Left renal cortex interstitium (tissue), 4 donors: ENCODE measurements at places on chromosomes 5 and 9. TPM values are rescaled to one million over a fixed set of nuclear protein-coding genes. Genes with fewer than 3 reads are reported as not detected.

GRCh38 chr5:134432174-134432573, 20.5 kb upstream of the CDKN2AIPNL start:
- no peak for DNase-seq

DNA sequence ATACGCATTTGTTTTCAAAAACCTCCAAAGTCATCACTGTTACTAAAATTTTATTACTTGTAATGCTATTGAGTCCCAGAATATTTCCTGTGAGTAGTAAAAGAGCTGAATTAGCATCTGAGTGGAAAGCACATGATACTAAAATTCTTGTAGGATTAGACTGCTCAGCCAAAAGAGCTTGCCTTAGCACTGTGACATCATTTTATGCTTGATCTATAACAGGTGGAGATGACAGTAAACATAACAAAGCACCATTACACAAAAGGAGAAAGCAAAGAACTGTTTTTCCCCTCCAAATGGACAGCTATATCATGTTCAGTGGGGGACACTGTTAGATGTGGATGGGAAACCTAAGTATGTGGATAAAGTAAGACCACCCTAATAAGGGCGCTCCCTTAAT, 5.8 kb upstream of the JAK2 start:
- DNase-seq = no peak

DNA sequence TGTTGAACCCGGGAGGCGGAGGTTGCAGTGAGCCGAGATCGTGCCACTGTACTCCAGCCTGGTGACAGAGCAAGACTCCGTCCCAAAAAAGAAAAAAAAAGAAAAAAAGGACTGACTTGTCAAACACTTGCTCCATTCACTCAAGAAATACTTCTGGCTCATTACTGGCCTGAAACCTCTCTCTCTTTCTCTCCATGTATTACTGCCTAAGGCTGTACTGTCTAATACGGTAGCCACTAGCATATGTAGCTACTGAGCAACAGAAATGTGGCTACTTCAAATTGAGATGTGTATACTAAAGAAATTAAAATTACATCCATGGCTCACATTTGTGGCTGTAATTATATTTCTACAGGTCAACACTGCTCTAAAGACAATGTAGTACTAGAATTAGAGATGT, 39.2 kb downstream of the GLIS3 start:
- no peak for DNase-seq

DNA sequence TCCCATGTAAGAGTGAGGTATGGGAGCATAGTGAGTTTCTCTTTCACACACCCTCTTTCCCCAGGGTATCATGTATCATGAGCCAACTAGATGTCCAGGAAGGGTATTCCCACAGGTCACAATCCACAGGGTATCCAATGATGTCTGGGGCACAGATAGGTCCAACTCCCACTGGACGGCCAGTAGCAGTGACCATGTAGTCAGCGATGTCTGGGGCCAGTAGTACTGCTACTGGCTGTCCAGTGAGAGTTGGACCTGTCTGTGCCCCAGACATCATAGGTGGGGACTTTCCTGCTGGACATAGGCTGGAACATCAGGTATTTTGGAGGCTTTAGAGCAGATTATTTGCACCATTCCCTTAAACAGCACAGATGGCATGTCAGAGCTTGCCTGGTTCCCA, 352.6 kb upstream of the SGCD start:
- no peak for DNase-seq

DNA sequence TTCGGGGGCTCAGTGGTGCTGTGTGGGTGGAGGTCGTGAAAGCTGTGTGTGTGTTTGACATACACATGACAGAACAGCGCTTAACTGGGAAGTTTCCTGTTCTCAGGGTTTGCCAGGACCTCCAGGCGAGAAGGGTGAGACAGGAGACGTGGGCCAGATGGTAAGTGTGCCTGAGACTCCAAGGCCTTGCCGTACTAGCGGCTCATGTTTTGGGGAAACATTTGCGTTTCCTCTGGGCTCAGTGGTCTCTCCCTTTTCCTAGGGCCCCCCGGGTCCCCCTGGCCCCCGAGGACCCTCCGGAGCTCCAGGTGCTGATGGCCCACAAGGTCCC, 68.3 kb upstream of the FCN2 start:
- DNase-seq = no peak

- no peak for DNase-seq
Observed at GRCh38 chr9:136138566-136138965, 19.9 kb upstream of the TMEM250 start.

- DNase-seq = no peak
Observed at GRCh38 chr9:5455181-5455580, 4.8 kb downstream of the CD274 start.

GRCh38 chr9:97398999-97399758, 12.7 kb upstream of the TDRD7 start:
- no peak for DNase-seq

DNA sequence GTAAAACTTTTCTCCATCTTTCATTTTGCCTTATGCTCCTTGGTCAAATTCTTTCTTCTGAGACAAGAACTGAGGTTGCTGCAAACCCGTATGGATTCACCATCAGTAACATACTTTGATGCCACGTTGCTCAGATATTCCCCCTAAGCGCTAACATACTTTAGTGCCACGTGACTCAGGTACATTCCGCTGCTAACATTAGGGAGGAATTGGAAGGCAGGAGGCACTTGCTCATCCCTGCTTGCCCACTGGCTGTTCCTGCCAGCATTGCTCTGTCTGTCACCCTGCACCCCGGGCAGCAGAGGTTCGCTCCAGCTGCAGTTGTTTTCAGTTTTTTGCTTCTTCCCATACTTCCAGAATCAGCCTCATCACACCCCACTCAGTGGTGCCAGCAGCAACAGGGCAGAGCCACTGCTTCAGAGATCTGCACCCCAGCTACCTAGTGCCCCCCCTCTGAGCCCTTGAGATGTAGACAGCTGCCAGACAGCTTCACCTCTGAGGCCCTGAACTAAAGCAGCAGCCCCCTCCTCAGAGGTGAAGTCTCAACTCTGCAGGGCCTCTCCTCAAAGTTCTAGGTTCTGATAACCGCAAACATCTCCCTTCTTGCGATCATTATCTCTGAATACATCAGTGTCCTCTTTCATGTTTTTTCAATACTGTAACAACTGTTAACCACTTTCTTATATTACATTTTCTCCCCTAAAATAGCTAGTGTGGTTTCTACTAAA, 228.0 kb upstream of the KIF2A start:
- no peak for DNase-seq

- no peak for DNase-seq
Observed at GRCh38 chr5:159519365-159519764, 189.1 kb upstream of the IL12B start.

DNA sequence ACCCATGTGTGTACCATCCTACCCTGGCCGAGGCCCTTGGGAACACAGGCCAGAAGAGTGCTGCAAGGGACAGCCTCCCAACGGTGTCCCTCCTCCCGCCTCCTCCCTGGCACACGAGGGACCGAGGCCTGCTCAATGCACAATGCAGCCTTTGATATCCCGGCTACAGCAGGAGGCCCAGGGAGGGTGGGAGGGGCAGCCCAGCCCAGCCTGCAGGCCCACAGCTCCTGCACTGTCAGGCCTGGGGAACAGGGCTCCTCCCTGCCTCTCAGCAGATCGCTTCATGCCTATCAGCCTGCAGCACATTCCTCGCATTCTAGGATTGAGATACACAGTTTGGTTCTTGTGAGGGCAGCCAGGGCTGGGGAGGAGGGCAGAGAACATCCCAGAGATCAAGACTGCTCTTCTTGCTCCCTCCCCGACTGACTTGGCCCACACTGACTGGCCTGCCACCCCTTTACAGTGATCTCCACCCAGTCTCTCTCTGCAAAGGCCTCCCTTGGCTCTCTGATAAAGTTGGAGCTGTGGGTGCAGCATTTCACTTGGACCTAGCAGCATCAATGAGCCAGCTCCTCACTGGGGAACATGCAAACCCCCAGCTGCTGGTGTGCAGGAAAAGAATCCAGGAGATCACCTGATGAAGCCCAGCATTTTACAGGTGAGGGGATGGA, at the start of gene SH3TC2:
Gene SH3TC2, minus strand, starts transcription at position 46 of the 671 bp plus-strand sequence. Its CDS starts 40 bp downstream, at position 6.
- DNase-seq = no peak

DNA sequence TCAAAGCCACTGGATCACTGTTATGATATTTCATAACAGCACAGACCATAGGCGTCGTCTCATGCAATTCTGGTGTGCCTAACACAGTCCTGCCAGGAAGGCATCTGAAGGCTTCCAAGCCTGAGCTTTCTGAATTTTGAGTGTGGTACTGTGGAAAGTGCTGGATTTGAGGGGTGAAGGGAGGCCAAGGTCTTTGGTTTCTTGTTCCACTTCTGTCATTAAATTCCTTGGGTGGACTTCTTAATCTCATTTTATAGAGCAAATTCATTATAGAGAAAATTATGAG, 441.3 kb upstream of the PIK3R1 start:
- no peak for DNase-seq

DNA sequence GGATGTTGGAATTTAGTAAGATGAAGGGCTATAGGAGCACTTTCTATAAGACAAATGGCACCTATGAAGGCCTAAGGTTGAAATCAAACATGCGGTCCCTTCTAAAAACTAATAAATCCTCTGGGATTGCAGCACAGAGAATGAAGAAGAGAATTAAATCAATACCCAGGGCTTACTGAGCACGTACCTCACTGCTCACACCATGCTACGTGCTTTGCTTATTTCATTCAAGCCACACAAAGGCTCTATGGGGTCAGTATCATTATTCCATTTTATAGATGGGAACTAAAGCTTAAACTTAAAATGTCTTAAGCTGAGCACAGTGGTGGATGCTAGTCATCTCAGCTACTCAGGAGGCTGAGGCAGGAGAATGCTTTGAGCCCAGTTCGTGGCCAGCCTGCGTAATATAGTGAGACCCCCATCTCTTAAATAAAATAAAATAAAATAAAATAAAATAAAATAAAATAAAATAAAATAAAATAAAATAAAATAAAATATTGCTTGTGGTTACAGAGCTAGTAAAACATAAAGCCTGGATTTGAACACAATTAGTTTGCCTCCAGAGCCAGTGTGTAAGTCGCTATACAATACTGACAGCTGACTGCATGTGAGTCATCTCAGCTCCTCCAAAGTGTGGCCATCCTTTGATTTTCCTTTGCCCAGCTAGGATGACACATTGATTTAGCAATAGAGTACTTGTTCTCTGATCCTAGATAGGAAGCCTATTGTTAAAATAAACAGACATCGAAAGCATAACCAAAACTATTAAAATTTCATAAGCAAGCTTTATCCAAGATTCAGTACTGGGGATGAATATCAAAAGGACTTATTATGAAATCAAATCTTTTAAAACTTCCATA, 20.9 kb upstream of the DPYSL3 start:
- no peak for DNase-seq

DNA sequence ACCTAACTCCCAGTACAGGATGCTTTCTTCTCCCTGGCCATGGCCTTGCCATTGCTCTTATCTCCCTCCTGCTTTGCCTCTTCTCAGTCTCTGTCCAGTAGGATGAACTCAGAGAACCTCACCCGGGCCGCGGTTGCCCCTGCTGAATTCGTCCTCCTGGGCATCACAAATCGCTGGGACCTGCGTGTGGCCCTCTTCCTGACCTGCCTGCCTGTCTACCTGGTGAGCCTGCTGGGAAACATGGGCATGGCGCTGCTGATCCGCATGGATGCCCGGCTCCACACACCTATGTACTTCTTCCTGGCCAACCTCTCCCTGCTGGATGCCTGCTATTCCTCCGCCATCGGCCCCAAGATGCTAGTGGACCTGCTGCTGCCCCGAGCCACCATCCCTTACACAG, at the start of gene OR5C1:
Gene OR5C1, plus strand, starts transcription at position 103 of the 400 bp plus-strand sequence. Its CDS starts 0 bp downstream, at position 103.
- no peak for DNase-seq

DNA sequence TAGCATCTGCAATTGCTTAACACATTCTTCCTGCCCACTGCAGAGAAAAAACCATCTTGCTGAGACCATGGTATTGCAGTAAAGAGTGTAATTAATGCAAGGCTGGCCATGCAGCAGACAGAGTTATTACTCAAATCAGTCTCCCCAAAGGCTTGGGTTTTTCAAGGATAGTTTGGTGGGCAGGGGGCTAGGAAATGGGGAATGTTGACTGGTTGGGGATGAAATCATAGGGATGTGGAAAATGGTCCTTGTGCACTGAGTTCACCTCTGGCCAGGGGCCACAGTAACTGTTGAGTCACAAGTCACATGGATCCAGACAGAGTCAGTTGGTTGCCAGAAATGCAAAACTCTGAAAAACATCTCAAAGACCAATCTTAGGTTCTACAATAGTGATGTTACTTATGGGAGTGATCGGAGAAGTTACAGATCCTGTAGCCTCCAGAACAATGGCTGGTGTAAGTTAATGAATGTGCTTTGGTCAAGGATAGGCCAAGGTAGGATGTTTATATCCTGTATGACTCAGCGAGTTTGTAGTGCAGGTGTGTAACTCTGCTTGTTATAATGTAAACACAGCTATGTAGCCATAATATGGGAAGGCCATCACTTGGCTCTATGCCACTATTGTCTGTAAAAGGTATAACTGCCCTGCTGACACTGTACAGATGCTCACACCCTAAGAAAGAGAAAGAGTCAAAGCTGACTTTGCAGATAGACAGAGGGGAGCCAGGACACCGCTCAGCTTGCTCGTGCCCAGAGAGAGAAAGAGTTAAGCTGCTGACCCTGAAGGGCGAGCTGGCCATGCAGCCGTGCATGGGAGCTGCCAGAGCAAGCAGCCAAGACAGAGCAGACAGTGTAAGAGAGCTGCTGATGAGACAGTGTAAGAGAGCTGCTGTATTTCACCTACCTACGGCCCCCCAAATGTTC, 27.2 kb downstream of the C9orf152 start:
- no peak for DNase-seq

DNA sequence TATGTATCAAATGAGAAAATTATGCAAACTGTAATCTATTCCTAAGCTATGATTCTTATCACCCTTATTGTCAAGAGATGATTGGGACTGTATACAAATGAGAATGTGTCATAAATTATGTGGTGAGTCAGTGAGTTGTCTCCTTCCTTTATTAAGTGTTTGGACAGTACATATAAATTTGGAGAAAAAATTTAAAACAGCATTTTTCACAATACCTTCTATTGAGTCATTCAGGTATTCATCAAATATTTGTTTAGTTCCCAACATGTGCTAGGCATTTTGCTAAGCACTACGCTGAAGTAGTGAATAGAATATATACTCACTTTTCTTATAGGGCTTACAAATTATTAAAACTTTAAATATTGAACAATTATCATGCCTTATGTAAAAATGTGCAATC, 36.3 kb upstream of the PTPRD start:
- no peak for DNase-seq

GRCh38 chr5:141100243-141100805, at the start of gene PCDHB3:
Gene PCDHB3 (plus strand): TSS chr5:141100473. CDS start chr5:141100650, 177 bp downstream.
- no peak for DNase-seq

GRCh38 chr9:108196332-108197007, 659.3 kb downstream of the ACTL7B start:
- no peak for DNase-seq

Gene GABRA6
- not detected for polyA plus RNA-seq

Gene CDX1
- polyA plus RNA-seq = 0.76 TPM

Gene GADD45G
- 2.9 TPM for polyA plus RNA-seq

Gene ANKRD18A
- polyA plus RNA-seq = 5.4 TPM

Gene IL9
- not detected for polyA plus RNA-seq

Gene CDO1
- polyA plus RNA-seq = 25.7 TPM

Gene NUTM2G
- 0.75 TPM for polyA plus RNA-seq

Gene SH3PXD2B
- polyA plus RNA-seq = 27.1 TPM

Gene EXOSC3
- 39.6 TPM for polyA plus RNA-seq
